Activated CD4-positive, alpha-beta T cell treated with anti-CD3 and anti-CD28 coated beads, Interleukin-2, amount 50 U/mL, for 1 hour (primary cell): ENCODE measurements at places on chromosomes 12 and 14.

DNA sequence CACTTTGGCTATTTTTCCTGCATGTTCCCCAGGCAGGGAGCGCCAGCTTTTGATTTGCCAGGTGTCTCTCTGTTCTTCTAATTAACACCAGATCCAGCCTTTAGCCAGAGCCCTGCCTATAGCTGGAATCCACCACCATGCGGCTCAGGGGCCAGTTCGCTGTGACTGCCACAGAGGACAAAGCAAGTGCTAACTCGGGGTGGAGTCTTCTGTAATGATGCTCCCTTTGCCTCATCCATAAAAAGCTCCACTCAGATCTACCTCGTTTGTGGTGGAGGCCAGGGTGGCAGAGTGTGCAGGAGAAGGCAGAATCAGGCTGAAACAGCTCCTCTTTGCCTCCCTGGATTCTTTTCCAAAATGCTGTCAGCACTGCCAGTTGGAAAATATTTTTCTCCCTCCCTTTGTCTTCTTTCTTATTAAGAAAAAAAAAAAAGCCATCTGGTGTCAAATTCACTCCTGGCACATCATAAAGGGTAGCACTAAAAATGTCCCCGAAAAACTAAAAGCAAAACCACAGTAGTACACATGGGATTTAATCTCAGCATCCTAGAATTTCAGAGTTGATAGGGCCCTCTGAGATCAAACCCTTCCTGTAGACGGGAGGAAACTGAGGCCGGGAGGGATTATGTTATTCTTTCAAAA lies 18.0 kb upstream of the CTDSP2 start:
- no peak for DNase-seq

DNA sequence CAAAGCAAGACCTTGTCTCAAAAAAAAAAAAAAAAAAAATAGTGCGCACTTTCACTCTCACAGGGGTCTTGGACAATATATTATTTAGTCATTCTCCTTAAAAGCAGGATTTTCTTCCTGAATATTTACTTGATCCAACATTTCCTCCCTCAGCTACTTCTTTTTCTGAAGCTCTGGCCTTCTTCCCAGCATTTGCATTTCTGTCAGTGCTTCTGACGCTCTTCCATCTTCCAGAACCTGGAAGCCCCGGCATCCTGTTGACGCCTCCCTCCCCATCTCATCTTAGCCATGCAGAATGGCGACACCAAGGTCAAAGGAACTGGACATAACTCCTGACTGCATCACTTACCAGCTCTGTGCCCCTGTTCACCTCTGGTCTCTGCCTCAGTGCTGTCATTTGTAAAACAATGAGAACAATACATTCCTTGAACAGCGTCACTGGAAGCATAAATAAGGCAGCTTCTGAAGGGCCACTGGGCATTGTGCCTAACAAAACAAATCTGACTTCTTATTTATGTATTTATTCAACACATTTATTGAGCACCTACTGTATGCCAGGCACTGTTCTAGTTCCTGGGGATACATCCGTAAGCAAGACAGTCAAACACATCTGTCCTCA lies 90.9 kb upstream of the MDM1 start:
- DNase-seq, result no peak

DNA sequence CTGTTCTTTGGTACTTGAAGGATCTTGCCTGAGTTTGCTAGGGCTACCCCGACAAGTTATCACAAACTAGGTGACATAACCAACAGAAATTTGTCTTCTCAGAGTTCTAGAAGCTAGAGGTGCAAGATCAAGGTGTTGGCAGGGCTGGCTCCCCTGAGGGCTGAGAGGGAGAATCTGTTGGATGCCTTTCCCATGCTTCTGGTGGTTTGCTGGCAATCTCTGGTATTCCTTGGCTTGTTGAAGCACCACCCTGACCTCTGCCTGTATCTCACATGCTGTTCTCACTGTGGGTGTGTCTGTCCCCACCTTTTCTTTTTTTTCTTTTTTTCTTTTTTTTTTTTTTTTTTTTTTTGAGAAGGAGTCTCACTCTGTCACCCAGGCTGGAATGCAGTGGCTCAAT lies 81.2 kb downstream of the VCPKMT start:
- DNase-seq, result no peak

DNA sequence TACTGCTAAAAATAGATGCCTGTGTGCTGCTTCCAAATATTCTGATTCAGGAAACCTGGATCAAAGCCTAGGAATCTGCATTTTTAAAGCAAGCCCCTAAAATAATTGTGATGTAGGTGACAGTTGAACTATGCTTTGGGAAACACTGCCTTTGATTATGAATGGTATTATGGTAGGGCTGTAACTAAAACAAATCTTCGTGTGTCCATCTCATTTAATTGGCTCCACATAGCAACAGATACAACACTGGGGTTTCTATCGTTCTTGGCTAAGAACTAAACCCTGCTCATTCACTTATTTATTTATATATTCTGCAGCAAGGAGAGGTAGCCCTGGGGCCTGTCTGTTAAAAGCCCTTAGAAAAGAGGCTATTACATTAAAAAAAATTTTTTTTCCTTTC lies 23.0 kb upstream of the ITGA5 start:
- no peak for DNase-seq

GRCh38 chr12:106342397-106343213 lies 14.9 kb upstream of the POLR3B start:
- DNase-seq, result no peak

DNA sequence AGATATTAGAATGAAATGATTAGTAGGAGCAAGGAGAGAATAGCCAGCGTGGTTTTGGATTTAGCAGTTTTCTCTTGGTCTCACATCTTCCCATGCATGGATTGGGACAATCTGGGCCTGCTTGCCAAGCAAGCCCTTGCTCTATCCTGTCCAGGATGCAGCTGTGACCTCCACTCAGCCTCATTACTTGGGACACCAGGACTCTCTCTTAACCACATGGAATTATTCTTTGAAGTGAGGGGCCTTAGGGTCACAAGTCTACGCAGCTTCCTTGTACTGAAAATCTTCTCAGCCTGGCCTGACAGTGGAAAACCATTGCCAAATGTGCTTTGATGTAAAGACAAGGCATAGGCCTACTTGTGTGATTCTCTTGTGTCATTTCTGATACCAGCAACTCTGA lies 28.0 kb upstream of the DCN start:
- no peak for DNase-seq

GRCh38 chr12:46209914-46210872 lies 58.6 kb downstream of the SLC38A1 start:
- DNase-seq, result peak; percentile 66

- no peak for DNase-seq
Observed at GRCh38 chr12:103529306-103529705, 33.5 kb upstream of the C12orf42 start.

DNA sequence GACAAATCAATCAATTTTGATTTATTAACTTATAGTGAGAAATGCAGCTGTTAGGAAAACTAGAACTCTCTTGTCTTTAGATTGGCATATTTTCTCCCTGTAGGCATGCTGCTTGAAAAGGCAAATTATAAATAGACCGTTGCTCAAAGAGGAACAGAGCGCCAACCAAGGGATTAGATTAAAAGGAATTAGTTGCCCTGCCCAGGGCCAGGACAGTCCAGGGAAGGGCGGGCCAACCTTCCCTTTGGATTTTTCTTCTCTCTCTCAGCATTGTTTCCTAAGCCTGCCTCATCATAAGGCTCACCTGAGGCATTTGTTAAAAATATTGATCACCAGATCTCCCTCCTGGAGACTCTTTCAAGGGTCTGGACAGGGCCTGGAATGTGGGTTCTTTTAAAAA lies 8.6 kb downstream of the CIPC start:
- no peak for DNase-seq

DNA sequence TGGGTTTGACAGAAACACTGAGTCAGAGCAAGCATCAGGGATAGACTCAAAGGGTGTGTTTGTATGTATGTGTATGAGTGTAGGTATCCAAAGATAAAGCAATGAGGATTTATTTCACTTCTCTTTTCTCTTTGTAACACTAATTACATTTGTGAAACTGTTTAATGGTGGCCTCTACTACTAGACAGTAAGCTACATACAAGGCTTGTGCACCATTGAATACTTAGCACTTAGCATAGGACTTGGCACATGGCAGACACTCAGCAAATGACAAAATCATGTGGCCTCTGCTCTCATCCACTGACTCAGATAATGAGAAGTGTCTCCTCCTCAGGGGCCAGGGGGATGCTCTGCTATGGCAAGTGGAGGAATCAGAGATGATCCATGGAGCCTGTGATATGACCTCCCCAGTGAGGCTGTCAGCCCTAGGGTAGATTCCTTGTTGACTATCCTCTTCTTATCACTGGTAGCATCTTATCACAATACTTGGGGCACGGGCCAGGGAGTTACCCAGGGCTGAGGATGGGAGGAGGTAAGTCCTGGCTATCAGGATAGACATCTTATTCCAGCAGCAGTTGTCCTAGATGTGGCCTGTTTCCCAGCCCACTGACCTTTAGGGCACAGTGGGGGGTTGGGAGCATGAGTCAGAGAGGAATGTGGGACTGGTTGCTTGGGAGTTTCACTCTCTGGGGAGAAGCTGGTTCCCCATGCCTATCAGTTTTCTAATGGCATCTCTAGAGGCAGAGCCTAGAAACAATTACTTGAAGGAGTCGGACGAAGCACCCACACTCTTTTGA lies 71.2 kb upstream of the HOXC13 start:
- DNase-seq, result no peak

GRCh38 chr12:75556311-75556899 lies 45.0 kb upstream of the KRR1 start:
- no peak for DNase-seq

DNA sequence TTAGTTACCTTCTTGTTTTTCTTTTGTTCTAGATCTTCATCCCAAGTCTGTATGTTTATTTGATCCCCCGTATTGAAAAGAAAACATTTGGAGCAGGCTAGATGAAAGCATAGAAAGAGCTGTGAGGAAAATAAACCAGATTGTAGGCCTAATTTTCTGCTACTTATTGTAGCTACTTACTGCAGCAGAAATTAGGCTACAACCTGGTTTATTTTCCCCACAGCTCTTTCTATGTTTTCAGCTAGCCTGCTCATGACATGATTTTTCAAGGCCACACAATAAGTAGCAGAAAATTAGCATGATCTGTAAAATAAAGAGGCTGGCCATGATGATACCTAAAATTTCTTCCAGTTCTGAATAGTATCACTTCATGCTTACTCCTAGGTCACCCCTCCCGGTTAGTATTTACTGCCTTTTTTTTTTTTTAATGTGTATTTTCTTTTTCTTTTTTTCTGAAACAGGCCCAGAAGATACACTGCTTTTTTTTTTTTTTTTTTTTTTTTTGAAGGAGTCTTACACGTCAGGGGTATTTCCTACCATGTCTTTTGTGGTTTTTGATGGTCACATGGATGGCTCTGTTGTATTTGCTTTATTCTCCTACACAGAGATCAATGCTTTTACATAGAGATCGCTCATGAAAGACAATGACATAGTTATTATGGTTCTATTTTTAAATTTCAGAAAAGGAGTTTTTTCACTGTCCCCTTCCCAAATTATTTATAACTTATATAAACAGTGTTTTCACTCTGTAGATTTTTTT lies 32.3 kb downstream of the BHLHE41 start:
- DNase-seq, result no peak

DNA sequence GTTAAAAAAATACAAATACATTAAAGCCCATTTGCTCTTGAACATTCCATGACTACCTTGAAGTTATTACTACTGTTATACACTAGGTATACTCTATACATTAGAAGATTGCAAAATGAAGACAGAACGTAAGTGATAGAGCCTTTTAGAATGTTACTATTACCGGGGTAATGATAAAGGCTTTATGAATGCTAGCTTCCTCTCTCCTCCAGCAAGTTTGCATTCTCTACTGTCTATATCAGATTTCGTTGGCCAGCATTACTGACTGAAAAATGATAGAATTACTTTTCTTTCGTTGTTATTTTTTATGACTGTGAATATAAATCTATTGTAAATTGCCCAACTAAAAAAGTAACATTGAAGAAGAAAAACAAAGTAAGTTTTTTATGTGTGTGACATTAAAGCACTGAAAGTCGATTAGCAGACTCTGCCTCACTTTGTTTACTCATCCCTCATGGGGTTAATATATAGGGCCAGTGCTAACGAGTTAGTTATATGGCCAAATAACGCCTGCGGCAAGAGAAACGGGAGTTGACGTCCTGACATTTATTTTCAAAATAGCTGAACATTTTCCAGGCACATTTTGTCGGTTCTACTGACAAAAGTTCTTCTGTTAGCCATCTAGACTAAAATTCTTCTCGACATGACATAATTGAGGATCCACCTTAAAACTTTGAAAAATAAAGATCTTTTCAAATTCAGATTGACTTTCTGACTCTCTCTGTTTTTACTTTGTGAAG lies 163.8 kb upstream of the KITLG start:
- no peak for DNase-seq

- no peak for DNase-seq
Observed at GRCh38 chr12:120620624-120621023, 19.8 kb upstream of the CABP1 start.

GRCh38 chr14:22839159-22839779 lies 2.9 kb downstream of the MMP14 start:
- DNase-seq, result no peak

GRCh38 chr14:103943673-103944072 lies 1.3 kb upstream of the RD3L start:
- DNase-seq, result no peak

- no peak for DNase-seq
Observed at GRCh38 chr12:116459916-116460663, 99.1 kb upstream of the MAP1LC3B2 start.

DNA sequence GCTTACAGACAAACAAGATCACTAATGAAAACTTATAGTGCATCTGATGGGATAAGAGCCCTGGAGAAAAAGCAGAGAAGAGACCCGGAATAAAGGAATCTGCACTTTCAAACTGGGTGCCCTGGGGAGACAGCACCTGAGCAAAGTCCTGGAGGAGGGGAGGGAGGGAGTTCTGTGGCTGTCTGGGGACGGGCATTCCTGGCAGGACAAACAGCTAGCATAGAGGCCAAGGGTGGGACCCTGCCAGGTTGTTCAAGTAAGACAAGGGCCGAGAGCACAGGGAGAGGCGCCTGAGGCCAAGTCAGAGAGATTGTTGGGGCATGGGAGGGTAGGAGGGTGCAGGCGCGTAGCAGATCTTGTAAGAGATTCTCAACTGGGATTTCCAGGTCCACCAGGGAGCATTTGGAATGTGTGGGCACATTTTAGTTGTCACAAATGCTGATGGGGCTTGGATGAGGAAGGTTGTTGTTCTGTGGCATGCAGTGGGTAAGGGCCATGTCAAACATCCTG lies 14.2 kb downstream of the IQSEC3 start:
- no peak for DNase-seq
